ENCODE measurements at places on chromosomes 3 and 15. TPM values are rescaled to one million over a fixed set of nuclear protein-coding genes. Genes with fewer than 3 reads are reported as not detected.

The DLG1 gene
- total RNA-seq: 66.0 TPM

The DUOXA1 gene
- not detected for total RNA-seq

The ENTPD3 gene
- not detected for total RNA-seq

The ARGFX gene
- not detected for total RNA-seq

The CYP1A1 gene
- 7.6 TPM for total RNA-seq

The CHRNA5 gene
- 12.7 TPM for total RNA-seq

The SLC12A1 gene
- not detected for total RNA-seq

The TMEM62 gene
- 22.2 TPM for total RNA-seq

The ARHGEF3 gene
- total RNA-seq: 11.5 TPM
